NAMALWA (cell line): ENCODE measurements at places on chromosomes 11 and 22.

DNA sequence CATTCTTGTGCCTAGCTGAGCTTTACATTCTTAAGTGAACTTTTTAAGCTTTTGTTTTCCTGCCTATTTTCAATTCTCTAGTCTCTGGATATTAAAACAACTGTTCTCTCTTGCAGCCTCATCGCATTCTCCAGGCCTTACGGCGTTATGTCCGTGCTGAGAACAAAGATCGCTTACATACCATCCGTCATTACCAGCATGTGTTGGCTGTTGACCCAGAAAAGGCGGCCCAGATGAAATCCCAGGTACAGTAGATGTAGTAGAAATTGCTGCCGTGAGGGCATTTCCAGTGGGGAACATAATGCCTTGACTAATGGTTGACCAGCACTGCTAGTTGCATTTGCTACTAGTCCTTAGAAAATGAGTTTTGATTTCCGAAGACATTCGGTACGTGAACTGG is 29.7 kb upstream of the ST14 start:
- no peak for DNase-seq

DNA sequence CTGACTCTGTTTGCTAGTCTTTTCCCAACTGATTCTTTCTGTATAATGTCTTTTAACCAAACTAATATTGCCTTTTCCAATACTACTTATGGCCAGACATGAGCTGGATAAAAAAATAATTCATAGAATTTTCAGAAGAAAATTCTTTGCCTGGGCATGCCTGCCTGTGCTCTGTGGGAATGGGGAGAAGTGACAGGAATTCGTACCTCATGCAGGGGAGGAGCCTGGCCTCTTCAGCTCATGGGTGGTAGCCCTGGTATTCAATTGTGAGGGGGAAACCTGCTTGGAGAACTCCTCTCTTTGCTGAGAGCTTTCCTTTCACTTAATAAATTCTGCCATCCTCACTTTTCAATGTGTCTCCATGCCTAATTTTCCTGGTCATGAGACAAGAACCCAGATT is 928.8 kb downstream of the FAM181B start:
- no peak for DNase-seq

DNA sequence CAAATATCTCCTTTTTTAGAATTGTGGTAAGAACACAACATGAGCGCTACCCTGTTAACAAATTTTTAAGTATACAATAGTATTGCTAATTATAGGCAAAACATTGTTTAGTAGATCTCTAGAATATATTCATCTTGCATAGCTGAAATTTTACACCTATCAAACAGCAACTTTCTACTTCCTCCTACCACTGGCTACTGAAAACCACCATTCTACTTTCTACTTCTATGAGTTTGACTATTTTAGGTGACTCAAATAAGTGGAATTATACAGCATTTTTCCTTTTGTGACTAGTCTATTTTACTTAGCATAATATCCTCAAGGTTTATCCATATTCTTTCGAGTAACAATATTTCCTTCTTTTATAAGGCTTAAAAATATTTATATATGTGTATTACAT is 128.4 kb downstream of the FAM76B start:
- no peak for DNase-seq

- DNase-seq, result peak; percentile 66
Measured at GRCh38 chr11:118012083-118012669, 26.0 kb downstream of the IL10RA start.

DNA sequence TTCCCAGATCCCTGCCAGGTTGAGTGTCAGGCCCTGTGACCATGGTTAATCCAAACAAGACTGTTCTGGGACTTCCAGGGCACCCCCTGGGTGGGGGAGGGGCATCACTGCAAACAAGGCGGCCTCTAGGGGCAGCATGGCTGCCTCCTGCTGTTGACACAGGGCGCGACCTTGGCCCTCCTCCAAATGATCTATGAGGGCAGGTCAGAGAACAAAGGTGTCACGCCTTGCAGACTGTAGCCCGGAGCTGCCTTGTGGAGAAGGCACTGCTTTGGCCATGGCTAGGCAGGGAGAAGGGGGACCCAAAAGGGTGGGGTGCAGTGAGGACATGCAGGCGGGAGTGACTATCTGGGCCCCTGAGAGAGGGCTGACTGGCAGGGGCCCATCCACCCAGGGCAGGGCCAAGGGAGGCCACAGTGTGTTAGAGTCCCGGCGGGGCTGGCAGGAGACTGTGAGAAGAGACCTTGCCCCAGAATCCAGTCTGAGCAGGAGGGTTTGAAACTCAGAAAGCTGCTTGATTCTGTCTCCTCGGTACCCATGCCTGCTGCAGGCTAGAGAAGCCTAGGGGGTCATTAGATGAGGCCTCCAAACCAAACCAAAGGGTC is 35.6 kb downstream of the KCNC1 start:
- peak; percentile 18 for DNase-seq

- no peak for DNase-seq
Measured at GRCh38 chr11:122785031-122785541, 53.2 kb upstream of the CRTAM start.

GRCh38 chr11:33842236-33842915 is 49.5 kb downstream of the LMO2 start:
- no peak for DNase-seq

DNA sequence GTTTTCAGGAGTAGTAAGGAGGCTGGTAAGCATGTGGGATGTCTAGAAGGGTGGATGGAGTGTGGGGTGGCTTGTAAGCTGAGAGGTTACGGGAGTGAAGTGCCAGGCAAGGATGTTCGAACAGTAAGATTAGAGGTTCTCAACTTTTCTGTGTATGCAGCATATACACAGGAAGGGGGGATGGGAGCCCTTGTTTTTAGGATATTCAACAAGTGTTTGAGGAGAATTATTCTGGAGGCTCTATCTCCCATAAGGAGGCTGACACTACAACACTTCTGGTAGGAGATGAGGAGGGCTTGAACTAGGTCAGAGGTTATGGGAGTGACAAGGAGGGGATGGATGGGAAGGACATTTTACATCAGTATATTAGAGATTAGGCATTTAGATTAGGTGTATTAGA is 109.5 kb downstream of the TEAD1 start:
- no peak for DNase-seq

GRCh38 chr11:7657306-7658025 is 15.8 kb downstream of the CYB5R2 start:
- peak; percentile 16 for DNase-seq

- DNase-seq, result peak; percentile 24
Measured at GRCh38 chr22:43270314-43270908, 72.8 kb downstream of the SCUBE1 start.

GRCh38 chr11:46537121-46537520 is 56.7 kb downstream of the AMBRA1 start:
- peak; percentile 41 for DNase-seq

GRCh38 chr11:20070459-20070858 is 89.8 kb downstream of the DBX1 start:
- no peak for DNase-seq

GRCh38 chr11:134536677-134537076 is 124.6 kb upstream of the B3GAT1 start:
- DNase-seq, result no peak

- DNase-seq, result peak; percentile 71
Measured at GRCh38 chr11:115222218-115222862, 281.9 kb downstream of the CADM1 start.

DNA sequence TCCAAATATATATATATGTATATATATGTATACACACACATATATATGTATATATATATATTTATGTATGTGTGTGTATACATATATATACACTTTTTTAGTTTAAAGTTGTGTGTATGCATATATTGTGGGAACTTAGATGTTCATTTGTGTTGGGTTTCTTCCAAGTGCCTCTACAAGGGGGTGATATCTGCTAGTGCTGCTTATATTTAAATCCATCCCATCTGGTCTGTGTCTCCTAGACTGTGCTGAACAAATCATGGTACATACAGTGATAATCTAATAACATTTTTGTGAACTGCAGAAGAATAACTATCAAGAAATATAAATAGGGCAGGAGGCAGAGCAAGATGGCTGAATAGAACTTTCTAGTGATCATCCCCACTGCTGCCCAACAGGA is 696.4 kb downstream of the LRRC4C start:
- DNase-seq, result no peak

DNA sequence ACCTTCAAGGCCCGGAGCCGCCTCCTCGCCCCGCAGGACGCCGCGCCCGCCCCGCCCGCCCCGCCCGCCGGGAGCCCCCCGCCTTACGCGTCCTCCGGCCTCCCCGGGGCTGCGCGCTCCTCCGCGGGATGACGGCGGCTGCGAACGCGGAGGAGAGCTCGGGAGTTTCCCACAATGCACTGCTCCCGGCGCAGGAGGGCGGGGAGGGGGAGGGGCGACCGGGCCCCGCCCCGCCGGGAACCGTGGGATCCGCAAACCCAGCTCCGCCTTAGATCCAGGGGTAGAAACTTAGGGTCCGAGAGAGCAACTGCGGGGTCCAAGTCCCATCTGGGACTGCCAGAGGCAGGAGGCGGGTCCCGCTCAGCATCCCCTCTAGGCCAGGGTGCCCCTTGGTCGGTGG is at the start of gene CEND1:
Gene CEND1, minus strand, starts transcription at position 148 of the 400 bp plus-strand sequence. CDS start 1,514 bp downstream, outside the sequence.
- DNase-seq, result no peak

DNA sequence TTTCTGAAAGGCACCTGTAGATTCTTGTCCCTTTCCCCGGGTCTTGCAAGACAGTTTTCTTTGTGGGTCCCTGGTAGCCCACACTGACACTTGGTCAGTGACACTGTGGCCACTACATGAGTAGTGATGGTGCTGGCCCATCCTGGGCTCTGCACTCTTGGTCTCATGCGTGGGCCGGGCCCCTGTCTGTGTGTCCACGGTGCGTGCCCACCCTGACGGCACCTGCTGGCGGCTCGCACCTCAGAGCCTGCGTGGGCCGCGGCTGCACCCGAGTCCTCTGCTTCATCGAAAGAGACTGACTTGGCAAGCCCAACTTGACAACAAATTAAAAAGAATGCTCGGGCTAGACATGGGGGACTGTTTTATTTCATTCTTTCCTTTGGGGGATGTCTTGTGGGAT is 37.5 kb downstream of the ADAMTS15 start:
- DNase-seq, result no peak

DNA sequence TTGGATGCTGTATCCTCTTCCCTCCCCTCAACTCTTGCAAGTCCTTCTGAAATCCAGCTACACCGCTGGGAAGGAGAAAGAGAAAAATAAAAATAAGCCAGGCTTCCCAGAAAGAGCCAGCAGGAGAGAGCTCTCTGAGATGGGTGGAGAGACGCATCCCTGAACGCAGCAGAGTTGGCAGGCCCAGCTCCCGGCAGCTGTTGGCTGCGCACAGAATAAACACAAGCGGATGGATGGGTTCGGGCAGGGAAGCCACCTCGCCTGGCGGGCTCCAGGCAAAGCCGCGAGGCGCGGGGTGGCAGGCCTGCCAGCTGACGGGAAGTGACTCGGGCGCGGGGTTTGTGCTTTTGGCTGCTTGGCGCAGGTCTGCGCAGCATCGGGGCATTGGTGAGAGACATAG is 537.7 kb downstream of the MIAT start:
- no peak for DNase-seq

- no peak for DNase-seq
Measured at GRCh38 chr11:68976563-68976962, 4.2 kb downstream of the MRGPRD start.

- peak; percentile 47 for DNase-seq
Measured at GRCh38 chr22:20117633-20118299, 740 bp upstream of the TRMT2A start.

- no peak for DNase-seq
Measured at GRCh38 chr11:75924966-75925784, 110.2 kb downstream of the UVRAG start.

GRCh38 chr11:117230286-117230961 is 1.4 kb downstream of the PCSK7 start:
- DNase-seq, result peak; percentile 71

GRCh38 chr22:47287516-47287915 is 525.1 kb downstream of the TBC1D22A start:
- DNase-seq, result no peak
